ENCODE measurements at places on chromosomes 4 and X.

GRCh38 chrX:12309040-12309743, 170.9 kb downstream of the FRMPD4 start:
- no peak for DNase-seq

DNA sequence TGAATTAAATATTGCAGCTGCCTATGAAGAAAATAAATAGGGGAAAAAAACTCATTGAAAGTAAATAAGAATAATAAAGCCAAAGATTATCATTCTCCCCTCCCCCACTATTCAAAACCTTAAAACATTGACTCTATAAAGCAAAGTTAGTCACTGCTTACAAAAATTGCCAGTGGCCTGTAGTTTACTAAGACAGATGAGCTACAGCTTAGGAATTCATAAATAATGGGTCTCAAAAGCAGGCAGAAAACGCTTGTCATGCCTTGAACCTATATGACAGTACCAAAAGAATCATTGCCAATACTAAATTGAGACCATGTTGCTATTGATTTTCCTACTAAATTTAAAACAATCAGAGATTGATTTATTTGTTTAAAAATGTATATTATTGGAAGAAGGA, 78.9 kb downstream of the SLC10A7 start:
- DNase-seq: no peak

DNA sequence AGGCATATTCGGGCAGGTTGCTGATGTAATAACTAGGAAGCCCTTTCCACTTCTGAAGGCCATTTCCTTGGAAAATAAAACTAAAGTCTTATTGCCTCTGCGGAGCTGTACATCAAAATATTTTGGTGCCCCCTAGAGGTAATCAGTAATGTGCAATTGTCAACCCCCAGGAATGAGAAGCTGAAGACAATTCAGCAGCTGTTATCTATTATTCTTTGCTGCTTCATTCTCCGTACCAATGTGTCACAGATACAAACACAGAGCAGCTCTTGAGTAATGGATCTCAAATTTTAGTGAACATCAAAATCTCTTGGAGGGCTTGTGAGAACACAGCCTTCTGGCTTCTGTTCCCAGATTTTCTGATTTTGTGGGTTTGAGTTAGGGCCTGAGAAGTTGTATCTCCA, 3.5 kb upstream of the SLIT2 start:
- peak; percentile 34 for DNase-seq

DNA sequence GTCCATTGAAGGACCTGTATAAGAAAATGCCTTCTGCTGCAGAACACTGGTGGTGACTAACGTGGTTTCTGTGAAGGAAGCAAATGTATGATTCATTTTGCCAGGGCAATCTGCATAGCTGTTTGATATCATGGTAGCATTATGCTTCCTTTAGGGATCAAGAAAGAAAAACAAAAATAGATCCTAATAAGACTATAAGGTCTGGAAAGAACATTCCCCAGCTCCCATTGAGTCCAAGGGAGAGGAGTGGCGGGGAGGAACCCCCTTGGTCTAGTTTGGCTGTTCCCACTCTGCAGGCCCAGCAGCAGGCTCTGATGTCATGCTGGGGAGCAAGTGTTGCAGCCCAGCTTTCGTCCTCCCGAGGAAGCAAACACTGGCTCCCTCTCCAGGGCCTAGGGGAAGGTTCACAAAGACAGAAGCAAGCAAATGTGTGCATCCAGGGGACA, 154.5 kb upstream of the GALNT7 start:
- no peak for DNase-seq

- no peak for DNase-seq
Observed at GRCh38 chr4:19379191-19379708, 872.5 kb upstream of the SLIT2 start.

GRCh38 chr4:185870366-185870765, 58.4 kb upstream of the SORBS2 start:
- DNase-seq: no peak

Data from GM20000 (cell line).